ENCODE measurements at places on chromosomes 1 and 21. TPM values are rescaled to one million over a fixed set of nuclear protein-coding genes. Genes with fewer than 3 reads are reported as not detected.
A peak's percentile ranks its signal among the peaks of the same experiment; 100 is the strongest.

Gene FAM89A
- 24.0 TPM for total RNA-seq

Gene S100A14
- not detected for total RNA-seq

Gene VHLL
- total RNA-seq, result 0.73 TPM

Gene CYP4A22
- total RNA-seq, result not detected

Gene HPCAL4
- not detected for total RNA-seq

Gene ZNF648
- not detected for total RNA-seq

DNA sequence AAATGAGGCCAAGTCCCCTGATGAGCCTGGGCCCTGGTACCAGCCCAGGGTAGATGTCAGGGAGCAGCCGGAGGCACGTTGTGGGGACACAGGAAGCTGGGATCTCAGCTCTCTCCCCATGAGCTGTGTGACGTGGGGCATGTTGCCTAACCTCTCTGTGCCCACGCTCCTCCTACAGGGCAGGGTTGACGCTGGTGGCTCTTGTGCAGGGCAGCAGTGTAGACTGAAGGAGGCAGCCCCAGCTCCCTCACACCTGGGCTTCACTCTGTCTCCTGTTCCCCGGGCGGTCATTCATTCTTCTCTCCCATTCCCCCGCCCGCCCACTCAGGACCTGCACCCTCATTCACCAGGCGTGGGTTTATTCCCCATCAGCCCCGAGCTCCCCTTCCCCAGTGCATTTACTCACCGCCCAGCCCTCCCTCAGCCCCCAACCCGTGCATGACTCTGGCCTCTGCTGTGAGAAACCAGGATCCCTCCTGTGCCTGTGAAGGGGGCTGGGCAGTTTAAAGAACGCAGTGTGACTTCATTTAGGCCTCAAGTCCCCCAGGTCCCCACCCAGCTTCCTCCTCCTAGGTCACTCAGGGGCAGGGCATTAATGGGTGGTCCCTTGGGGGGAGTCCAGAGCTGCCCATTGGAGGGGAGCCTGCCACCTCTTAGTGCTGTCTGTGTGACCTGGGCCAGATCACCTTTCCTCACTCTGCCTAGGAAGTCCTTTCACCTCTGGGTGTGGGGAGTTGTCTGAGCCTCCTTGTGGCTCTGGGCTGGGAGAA lies 285.7 kb downstream of the PTPRU start:
- no peak for DNase-seq

DNA sequence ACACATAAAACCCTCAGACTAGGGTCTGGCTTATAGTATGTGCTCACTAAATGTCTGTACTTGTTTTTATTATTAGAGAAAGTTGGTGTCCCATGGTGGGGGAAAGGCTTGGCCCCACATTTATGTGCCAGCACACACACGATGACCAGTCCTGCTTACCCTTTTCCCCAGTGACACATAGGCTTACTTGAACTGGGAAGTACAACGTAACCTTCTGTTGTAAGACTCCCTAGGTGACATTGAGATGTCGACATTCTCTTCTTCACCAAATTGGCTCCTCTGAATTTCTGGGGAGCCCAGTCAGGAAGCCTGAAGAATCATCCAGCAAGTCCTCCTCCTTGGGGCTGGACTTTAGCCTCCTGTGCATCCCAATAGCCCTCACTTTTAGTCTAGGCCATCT lies 1.7 kb upstream of the MECR start:
- DNase-seq, result no peak

GRCh38 chr1:205162301-205162700 lies 40.5 kb upstream of the RBBP5 start:
- DNase-seq, result no peak

DNA sequence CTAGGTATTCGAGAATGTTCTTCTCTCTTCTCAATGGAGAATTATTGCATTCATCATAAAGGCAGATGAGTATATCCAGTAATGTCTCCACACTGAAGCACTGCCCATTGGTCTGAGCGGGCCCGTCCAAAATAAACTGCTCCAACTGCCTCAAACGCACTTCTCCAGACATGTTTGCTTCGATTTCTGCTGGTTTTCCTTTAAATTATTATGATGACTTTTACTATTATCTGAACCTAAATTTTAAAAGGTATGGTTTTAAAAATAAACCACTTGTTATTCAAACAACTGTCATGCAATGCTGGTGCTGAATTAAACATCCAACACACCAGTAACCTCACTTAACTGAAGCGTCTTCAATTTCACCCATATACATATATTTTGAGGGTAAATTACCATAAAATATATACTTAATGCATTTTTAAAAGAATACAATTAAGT lies 1.3 kb downstream of the CDC42BPA start:
- peak; percentile 61 for DNase-seq

GRCh38 chr1:233355841-233356704 lies 28.5 kb downstream of the MAP3K21 start:
- DNase-seq, result no peak

- no peak for DNase-seq
Observed at GRCh38 chr1:155833665-155834295, 23.2 kb downstream of the GON4L start.

DNA sequence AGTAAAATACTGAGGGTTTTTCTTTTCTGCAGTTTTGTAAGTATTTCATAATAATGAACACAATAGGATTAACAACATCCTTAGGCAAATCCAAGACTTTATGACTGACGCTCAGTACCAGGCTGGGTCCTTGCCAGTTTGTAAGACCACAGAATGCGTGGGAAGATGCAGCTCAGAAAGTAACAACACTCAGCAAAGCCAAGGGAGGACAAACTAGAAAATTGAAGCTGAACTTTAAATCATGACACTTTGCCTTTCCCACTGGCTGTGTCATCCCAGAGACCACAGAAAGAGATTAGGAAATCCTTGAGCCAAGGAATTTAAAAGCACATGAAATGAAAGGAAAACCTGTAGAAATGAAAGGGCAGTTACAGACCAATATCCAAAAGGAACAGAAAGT lies 426.3 kb upstream of the CHRM3 start:
- no peak for DNase-seq

DNA sequence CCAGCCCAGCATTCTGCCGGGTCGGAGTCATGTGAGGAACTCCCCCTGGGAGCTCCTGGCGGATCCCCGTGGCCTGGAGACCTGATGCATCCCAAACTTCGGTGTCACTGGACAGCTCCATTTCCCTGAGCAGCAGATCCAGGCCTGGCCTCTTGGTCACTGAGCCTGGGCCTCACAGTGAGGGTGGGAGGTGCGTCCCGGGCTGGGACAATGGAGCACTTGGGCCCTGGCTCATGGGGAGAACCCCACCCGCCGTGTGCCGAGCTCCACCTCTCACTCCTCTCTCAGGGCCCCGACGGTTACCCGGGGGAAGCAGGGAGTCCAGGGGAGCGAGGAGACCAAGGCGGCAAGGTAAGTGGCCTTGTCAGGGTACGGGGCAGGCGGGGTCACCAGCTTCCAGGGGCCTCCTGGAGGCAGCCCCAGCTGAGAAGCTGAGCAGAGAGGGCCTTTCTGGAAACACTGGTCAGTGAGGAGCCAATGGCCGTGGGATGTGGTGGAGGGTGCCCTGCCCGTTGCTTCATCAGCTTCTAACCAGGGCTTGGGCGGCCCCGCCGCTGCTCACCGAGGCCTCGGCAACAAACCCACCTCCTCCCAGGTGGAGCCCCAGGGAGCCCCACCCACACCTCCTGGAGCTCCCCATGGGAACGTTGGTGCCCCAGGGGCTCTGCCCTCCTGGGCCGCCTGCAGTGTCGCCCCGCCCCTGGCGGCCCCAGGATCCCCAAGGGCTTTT lies 19.8 kb downstream of the COL6A2 start:
- DNase-seq, result no peak

GRCh38 chr1:205714906-205715246 lies 34.6 kb upstream of the SLC45A3 start:
- DNase-seq, result no peak

DNA sequence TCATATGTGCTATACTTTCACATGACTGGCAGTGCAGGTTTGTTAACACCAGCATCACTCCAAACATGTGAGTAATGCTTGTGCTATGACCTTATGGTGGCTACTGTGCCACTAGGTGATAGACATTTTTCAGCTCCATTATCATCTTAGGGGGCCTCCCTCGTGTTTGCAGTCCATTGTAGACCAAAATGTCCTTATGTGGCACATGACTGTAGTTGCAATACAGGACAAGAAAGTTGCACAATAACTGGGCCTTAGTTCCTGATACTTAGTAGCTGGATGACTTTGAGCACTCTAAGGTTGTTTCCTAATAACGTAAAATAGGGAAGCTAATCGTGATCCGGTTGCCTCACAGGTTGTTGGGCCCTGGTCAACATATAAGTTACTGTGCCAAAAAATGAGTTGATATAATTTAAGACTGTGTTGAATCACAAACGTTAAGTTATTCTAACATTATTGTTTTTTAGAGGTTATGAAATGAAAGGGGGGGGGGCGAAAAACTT lies 511 bp upstream of the SNX27 start:
- DNase-seq, result no peak

DNA sequence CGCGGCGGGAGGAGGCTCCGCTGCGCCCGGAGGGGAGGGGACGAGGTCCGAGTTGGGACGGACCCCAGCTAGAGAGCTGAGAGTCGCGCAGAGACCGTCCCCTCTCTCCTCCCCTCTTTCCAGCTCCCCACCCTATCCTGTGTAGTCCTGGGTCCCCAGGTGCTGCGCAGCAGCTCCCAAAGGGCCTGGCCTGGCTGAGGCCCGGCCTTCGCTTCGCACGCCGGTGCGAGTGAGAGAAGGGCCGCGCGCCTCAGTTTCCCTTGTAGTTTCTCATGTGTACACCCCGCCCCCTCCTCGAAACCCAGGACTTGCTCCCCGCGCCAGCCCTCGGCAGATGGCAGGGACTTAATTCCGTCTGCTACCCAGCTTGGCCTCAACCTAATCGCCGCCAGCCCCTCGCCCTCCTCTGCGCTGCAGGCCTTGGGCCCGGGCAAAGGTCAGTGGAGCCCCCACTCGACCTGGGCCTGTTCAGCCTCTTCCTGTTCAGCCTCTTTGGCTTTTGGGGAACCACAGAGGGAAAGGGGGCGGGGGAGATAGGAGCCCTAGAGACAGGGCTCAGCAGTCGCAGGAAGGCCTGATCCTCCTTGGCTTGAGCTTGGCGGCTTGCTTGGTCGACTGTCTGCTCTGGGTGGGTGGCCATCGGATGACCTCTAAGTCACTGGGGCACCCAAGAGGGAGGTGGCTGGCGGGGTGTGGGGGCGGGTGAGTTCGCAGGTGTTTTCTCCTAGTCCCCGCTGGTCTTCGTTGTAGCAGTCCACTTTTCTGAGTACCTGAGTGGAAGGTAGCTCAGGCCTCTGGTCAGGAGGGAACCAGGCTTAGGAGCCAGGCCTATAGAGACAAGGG lies 1.0 kb downstream of the ZNF687 start:
- DNase-seq, result peak; percentile 15

DNA sequence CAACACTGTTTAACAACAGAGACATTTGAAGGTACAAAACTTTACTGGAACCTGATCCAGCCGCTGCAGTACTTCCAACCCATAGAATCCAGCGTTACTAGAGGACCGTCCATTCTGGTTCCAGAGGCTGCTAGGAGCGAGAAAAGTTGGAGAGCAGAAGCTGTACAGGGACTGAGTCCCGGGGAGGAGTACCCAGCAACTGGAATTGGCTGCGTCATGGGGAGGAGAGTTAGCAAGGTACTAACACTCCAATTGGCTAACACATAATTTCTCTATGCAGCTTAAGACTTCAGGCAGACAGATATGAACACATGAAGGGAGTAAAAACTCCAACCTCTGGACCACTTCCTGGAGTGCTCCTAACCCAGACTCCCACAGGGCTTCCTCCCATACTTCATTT lies 2.1 kb upstream of the QSOX1 start:
- no peak for DNase-seq

DNA sequence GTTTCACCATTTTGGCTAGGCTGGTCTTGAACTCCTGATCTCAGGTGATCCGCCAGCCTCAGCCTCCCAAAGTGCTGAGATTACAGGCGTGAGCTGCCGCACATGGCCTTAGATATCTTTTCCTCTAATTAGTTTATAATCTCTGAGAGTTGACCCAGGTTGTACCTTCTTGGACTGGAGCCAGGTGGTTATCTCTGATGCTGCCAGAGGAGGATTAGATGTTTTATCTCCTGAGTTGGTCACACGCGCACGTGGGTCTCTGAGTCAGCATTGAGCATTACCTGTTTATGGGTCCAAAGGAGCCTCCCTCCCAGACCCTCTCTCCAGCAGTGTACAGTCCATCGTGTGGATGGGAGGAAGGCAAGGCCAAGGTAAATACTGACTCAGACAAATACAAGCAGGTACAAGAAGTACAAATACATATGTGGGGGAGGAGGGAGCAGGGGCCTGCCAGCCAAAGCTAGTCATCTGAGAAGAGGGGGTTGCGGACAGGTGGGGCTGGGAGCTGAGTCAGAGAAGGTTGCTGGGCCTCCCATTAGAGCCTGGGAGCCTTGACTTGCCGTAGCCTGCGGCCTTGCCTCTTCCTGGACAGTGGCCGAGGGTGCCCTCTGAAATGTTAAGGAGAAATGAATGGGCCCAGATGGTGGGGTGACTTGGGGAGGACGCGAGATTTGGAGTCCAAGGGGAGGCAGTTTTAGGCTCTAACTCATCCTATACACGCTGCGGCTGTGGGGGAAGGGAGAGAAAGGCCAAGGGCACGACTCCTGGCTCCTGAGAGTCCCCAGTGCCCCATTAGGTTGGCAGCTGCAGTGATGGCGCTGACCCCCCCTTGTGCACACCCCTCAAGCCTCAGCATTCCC lies 13.1 kb downstream of the IL6R start:
- DNase-seq, result peak; percentile 47

- DNase-seq, result no peak
Observed at GRCh38 chr21:39885119-39885848, 18.0 kb downstream of the PCP4 start.

DNA sequence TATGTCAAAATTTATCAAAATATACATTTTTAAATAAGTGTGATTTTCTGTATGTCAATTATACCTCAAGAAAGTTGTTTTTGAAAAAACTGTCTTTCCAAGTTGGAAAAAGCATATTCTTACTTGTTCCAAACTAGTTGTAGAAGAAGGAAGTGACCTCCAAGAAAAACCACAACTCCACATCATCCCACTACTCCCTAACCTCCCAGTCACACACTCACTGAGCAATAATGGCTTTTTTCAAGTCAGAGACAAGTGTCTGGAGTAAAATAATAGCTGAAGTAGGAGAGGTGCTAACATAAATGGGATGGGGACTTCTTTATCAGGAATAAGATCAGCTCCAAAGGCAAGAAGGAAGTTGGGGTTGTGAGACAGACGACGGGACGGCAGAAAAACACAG lies 13.4 kb downstream of the EPRS1 start:
- peak; percentile 58 for DNase-seq

DNA sequence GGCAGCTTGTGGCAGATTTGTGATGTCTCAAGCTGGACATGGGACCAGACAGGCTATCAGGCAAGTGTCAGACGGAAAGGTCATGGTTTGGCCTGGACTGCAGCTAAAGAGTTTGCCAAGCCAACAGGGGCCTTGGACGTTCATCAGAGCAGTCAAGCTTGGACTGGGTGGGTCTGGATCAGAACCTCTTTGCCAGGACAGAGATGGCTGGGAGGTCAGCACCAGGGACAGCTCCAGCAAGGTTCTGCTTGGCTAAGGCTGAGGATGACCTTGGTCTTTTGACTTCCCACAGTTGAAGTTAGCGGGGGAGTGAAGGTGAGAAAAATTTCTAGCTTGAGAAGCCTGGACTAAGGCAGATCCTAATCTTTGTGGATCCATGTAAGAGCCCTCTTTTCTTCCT lies 68.1 kb downstream of the GRIK3 start:
- DNase-seq, result peak; percentile 7
